SIG-M5 (cell line): ENCODE measurements at places on chromosomes 7 and 10.

DNA sequence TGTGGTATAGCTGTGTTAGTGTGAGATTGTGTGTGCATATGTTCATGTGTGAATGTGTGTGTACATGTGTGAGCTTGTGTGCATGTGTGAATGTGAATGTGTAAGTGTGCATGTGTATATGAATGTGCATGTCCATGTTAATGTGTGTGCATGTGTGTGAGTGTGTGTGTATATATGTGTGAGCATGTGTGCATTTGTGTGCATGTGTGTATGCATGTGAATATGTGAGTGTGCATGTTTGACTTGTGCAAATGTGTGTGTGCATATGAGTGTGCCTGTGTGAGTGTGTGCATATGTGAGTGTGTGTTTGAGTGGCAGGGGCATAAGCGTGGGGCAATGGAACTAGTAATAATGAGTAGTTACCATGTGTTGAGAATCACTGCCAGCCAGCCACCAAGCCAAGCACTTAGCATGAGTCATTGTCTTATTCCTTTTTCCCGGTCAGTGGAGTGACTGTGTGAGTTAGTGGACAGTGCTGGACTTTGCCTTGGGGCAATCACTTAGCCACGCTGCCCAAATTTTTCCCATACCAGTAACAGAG, 46.3 kb upstream of the SHH start:
- DNase-seq, result no peak

DNA sequence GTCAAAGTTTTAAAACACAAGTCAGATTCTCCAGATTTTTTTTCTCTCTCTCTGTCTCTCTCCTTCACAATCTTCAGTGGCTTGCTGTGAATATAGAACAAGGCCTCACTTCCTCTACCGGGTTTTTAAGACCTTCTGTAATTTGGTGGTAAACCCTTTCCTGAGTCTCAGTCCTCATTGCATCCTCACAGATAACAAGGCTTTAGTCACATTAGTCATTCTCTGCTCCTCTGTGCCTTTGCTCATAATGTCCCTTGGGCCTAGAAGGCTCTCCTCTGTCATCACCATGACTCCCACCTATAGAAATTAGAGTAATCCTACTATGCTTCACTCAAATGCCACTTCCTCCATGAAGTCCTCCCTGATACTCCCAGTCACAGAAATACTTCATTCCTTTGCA, 172.7 kb upstream of the HPS1 start:
- no peak for DNase-seq

- no peak for DNase-seq
Observed at GRCh38 chr7:8176370-8177081, 85.4 kb downstream of the ICA1 start.

DNA sequence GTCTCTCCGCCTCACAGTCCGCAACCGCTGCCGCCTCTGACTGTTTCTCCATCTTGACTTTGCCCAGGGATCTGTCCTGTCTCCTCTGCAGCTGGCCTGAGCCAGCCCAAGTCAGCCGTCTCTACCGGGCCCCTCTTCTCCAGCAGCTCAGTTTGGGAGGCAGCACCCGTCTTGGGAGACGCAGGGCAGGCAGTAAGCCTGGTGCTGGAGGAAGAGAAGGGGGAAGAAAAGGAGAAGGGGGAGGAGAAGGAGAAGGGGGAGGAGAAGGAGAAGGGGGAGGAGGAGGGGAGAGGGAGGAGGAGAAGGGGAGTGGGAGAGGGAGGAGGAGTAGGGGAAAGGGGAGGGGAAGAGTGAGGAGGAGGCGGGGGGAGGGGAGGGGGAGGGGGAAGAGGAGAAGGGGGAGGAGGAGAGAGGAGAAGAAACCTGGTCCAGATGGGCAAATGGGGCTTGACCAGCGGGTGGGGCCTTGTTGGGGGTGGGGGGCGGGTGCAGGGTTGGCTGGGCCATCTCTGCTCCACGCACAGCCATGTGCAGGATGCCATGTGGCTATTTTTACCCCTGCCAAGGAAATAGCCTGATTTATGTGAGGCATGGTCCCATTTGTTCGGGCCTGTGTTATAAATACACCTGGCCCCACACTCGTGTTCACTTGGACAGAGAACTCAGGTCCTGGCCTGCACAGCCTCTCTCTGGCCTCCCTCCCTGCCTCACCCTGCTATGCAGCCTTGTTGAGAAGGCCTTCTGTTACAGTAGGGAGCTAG, 35.9 kb upstream of the FZD9 start:
- DNase-seq, result no peak

DNA sequence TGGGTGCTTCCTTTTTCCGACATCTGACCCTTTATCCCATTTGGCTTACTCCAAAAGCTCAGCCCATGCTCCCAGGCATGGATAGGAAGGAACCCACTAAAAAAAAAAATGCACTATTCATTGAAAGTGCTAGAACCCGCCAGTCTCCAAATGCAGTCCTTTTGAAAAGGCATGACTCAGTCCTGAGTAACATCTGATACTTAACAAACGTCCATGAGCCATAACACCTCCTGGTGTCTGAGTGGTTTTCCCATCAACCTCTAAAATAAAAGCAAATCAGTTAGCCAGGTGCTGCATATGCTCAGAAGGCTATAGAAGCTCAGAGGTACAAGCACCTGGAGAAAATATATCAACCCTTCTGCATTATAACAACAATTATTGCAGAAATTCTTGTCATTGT, 45.0 kb upstream of the CACUL1 start:
- no peak for DNase-seq

- no peak for DNase-seq
Observed at GRCh38 chr10:71085689-71086438, 126.5 kb upstream of the UNC5B start.

GRCh38 chr7:115477193-115477651, 553.3 kb downstream of the TFEC start:
- DNase-seq, result no peak

DNA sequence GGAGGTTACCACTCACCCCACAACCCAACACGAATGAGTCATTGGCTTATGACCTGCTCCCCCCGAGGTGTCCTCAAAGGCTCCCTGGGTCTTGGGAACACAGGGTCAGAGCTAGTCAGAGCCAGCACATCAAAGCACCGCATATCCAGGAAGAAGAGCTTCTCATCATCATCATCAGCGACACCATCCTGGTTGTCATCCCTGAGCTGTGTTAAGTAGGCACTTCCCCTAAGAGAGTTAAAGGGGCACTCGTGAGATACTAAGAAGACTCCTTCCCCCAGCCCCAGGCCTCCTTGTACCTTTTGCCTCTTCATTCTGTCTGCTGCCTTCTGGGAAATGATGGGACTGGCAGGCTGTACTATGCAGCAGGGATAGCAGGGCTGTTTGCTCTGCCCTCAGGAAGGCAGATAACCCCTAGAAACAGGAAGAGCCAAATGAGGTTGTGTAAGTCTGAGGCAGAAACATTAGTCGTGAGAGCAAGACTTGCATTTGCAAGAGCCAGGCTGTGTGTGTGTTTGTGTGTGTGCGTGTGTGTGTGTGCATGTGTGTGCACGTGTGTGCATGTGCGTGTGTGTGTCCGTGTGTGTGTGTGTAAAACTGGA, 11.1 kb upstream of the CPA1 start:
- no peak for DNase-seq

- no peak for DNase-seq
Observed at GRCh38 chr10:78443900-78444571, 410.4 kb downstream of the RPS24 start.

GRCh38 chr10:58817201-58817846, 304.7 kb downstream of the BICC1 start:
- DNase-seq, result no peak

DNA sequence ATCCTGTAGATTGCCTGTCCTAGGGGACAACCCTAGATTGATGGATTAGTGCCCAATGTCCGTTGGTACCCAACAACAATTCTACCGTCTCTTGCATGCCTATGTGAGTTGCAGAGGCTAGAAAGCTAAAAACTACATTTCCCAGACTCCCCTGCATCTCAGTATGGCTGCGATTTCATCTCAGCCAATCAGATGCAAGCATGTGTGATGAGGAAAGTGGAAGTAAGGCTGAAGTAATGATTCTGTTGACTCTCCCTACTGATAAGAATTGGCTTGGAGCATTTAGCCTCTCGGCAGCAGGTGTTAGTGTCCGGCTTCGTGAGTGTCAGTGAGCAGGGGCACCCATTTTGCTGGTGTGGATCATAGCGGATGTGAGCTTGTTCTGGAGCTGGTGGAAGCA, 171.9 kb downstream of the FGFR2 start:
- DNase-seq, result no peak

GRCh38 chr10:95444792-95445191, 116.4 kb downstream of the SORBS1 start:
- DNase-seq, result no peak

DNA sequence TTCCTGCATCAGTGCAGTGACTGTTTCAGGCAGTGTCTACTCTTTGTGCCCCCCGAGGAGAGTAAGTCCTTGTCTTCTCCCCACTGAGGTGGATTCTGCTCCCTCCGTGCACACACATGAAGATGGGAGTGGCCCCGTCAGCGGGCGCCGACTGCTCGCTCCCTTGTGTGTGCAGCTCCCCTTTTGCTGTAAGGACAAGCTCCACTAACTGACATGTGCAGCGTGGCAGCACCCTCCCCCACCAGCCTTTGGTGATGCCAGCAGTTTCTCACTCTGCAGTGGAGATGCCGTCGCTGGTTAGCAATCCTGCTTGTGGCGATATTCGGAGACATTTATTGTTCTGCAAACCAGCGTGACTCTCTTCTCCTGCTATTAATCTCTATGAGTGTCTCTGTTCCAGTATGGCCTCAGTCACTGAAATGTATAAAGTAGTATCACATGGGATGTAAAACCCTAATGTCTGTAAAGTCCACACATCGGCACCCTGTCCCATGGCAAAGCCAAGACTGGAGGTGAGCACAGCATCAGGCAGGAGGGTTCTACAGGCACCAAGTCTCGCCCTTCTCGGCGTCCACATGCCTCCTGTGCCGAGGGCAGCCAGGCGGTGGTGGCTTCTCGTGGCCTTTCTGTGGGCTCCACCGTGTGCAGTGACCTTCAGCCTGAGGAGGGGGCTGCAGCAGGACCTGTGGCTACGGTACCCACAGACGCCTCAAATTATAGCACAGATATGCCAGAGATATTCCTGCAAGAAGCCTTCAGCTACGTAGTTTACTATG, 202.7 kb downstream of the EBF3 start:
- no peak for DNase-seq

DNA sequence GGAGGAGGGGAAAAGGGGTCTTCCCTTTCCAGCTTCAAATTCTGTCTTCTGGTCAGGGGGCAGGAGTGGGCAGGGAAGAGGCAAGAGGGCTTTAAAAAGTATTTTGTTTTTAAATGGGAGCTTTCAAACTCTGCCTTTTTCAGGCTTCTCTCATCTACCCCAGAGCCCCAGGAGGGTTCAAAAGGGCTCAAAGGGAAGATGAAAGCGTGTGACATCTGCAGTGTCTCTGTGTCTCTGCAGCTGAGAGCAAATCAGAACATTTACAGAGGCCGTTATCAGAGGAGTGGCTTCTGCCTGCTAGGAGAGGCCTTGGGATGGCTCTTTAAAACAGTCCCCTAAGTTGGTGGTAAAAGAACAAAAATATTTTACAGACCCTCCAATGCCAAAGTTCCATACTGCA, 30.3 kb downstream of the TRIM8 start:
- DNase-seq, result no peak

GRCh38 chr10:43963379-43963778, 314.7 kb upstream of the ZNF32 start:
- DNase-seq, result no peak

GRCh38 chr7:105245398-105246114, 143.2 kb downstream of the SRPK2 start:
- no peak for DNase-seq

DNA sequence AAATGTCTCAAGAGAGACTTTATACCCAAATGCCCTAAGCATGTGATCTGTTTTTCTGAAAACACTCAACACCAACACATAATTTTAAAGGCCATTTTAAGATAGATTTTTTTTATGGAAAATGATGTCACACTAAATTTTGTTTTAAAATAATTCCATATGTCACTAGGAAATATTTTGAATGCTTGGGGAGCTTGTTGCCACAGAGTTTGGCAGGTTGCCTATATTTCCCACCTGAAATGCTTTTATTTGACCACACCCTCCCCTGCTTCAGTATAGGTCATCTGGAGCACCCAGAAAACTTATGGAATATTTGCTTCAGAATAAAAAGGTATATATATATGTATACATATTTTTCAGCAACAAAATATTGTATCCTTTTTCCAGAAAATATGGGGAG, 180.0 kb upstream of the ANK3 start:
- no peak for DNase-seq

DNA sequence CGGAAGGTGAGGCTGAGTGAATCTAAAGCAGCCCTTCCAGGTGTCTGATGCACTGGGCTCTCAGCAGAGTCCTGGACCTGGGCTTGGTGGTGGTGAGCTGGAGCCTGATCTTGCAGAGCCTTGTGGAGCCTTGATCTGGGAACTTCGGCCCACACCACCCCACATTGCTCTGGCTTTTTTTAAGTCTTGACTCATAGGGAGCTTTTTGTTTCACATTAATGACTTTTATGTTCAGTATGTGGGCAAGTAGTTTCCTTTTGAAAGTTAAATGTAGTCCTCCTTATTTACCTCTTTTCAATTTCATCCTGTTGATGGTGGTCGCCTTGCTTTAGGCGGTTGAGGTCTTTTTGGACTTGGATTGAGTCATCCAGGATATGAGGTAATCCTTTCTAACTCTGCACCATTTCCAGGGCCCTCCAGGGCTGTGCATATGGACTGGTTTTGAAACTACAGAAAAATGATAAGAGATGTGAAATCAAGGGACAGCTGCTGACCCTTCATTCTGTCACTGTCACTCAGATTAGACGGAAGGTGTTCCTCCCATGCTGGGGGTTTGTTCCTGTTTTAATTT, 2.9 kb upstream of the NRAP start:
- no peak for DNase-seq

- DNase-seq, result no peak
Observed at GRCh38 chr7:21094589-21094988, 307.9 kb upstream of the SP8 start.

DNA sequence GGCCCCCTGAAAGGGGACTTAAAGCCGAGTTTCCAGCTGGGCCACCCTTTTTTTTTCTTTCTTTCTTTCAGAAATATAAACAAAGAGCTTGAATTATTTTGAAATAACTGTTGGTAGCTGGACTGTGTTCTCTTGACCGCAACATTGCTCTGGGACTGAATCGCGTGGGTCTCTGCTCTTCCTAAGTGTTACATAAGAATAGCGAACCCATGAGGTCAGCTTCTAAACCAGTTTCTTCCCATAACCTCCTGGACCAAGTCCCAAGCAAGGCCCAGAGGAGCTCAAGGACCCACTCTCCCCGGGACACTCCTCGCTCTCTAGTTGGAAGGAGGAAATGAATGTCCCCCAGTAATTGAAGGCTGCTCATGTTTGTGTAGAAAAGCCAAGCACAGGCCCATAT, 91.1 kb downstream of the CXCL12 start:
- DNase-seq, result no peak

DNA sequence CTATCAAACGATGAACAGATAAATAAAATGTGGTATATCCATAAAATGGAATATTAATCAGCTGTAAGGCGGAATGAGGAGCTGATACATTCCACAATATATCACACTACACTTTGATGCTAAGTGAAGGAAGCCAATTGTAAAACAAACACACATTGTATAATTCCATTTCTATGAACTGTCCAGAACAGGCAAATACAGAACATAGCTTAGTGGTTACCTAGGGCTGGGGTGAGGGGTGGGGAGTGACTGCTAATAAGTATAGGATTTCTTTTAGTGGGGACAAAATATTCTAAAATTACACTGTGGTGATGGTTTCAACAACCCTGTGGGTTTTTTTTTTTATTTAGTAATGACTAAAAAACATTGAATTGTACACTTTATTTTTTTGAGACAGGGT, 82.1 kb upstream of the SLC26A5 start:
- no peak for DNase-seq

- DNase-seq, result no peak
Observed at GRCh38 chr7:7861211-7861633, 107.4 kb upstream of the GLCCI1 start.
